Activated CD4-positive, alpha-beta memory T cell treated with anti-CD3 and anti-CD28 coated beads for 36 hours (primary cell): ENCODE measurements at places on chromosomes 11 and 22.

- DNase-seq, result no peak
Measured at GRCh38 chr11:122339436-122340060, 223.5 kb upstream of the BLID start.

DNA sequence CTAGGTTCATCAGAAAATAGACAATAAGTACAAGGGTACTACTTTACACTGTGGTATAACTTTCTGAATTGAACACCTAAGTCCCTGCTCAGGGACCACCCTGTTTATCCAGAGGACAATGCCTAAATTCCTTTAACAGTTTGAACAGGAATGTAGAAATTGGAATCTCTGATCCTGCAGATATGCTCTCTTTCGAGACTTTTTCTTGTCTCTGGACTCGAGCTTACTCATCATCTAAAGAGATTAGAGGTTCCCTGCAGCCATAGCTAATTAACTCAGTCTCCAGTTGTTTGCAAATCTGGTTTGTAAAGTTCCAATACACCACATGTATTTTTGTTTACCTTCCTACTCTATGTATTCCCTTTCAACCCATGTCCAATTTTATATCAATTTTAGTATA is 1.0 kb downstream of the HOATZ start:
- no peak for DNase-seq

GRCh38 chr11:95365348-95365747 is 134.3 kb upstream of the SESN3 start:
- DNase-seq, result no peak

GRCh38 chr11:93783765-93784144 is 327 bp upstream of the MED17 start:
- no peak for DNase-seq

- DNase-seq, result no peak
Measured at GRCh38 chr11:60889869-60890311, 16.5 kb downstream of the PRPF19 start.
